ENCODE measurements at places on chromosomes 2 and 18. TPM values are rescaled to one million over a fixed set of nuclear protein-coding genes. Genes with fewer than 3 reads are reported as not detected.

The FABP1 gene
- total RNA-seq, result not detected

The DNAJC27 gene
- 2.9 TPM for total RNA-seq

The FAM124B gene
- total RNA-seq, result 0.12 TPM

The CYP26B1 gene
- 6.8 TPM for total RNA-seq

GRCh38 chr2:218501665-218502064 is 66.5 kb downstream of the USP37 start:
- no peak for DNase-seq

DNA sequence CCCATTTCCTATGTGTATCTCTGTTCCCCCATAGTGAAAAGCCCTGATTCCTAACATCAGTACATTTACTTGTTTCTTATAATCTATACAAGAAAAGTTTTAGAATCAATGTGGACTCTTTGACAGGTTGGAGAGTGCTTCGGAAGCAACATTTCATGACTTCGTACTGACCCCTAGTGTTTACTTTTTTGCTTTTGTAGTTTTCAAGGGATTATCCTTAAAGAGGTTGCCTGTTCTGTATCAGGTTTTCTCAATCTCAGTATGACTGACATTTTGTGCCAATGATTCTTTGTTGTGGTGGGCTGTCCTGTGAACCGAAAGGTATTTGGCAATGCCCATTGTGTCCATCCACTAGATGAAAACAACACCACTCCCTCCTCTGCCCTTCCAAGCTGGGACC is 43.3 kb upstream of the SERPINB2 start:
- peak; percentile 64 for DNase-seq

DNA sequence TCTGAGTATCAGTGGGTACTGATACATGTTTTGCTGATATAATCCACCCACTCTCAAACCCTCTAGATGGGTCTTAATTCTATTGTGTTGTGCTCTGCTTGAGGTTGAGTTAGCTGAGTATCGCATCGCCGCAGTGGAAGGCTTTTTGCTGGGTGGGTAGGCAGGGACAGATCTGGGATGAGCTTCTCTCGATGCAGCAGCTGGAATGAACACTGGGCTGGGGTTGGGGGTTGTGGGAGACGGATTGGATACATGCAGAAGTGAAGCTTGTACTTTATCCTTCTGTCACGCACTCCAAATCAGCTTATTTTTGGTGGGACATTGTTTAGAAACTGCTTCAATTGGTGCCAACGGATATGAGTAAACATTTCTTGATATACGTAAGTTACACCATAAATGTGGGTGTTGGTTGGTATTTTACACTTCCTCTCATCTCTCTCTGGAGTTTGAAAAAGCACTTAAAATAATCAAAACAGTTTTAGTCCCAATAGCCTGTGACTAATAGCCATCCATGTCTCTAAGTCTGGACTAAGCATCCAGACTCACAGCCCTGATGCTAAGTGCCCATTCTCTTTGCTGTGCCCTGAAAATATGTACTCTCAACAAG is 107.1 kb downstream of the POLE4 start:
- DNase-seq, result no peak

- DNase-seq, result peak; percentile 85
These were observed 92.3 kb upstream of the SMAD2 start for GRCh38 chr18:48022531-48023329.

DNA sequence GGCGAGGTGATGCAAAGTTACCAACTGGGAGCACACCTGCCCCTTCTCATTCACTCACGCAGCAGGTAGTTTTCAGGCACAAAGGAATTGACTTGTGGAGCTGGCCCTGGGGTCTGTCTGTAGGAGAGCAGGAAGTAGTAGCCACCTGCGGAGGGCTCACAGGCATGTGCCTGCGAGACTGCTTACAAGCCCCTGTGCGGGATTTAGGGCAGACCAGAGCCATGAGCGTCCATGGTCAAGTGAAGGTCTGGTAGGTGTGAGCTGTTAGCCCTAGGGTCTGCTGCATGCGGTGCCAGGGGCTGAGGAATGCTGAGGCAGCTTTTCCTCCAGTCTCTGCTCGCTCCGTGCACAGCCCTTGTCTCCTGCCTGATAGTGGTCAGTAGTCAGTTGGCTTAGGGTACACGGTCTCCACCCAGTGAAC is 18.9 kb downstream of the INPP4A start:
- no peak for DNase-seq
